ENCODE measurements at places on chromosomes 6 and 20.

DNA sequence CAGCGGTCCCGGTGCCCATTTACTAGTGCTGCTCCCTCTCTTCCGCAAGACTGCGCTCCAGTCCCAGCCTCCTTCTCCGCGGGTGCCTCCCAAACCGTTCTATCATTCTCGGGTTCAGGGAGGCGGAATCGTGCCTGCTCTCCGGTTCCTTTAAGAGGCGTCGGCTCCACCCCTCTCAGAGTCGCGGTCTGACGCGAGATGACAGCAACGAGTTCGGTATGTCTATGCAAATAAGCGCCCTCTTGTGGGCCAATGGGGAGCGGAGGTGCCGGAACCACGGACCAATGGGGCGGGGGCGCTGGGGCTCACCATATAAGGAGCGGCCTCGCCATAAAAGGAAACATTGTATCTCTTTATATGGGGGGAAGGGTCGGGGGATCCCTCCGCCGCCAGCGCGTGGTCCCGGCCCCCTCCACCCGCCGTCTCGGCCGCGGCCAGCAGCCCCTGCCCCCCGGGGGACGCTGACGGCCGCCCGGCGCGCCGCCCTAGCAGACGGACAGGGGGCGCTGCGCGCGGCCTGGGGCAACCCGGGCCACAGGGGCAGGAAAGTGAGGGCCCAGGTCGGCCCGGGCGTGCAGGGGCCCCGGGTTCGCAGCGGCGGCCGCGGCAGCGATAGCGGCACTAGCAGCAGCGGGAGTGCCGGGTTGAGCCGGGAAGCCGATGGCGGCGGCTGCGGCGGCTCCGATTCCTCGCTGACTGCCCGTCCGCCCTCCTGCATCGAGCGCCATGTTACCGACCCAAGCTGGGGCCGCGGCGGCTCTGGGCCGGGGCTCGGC is at the start of gene SRF:
Gene SRF (plus strand): TSS at position 339 of the 776 bp plus-strand sequence. CDS start 388 bp downstream, at position 727.
- peak; percentile 84 for DNase-seq

- DNase-seq = peak; percentile 48
These were observed 11.2 kb downstream of the SPDEF start for GRCh38 chr6:34544776-34545471.

DNA sequence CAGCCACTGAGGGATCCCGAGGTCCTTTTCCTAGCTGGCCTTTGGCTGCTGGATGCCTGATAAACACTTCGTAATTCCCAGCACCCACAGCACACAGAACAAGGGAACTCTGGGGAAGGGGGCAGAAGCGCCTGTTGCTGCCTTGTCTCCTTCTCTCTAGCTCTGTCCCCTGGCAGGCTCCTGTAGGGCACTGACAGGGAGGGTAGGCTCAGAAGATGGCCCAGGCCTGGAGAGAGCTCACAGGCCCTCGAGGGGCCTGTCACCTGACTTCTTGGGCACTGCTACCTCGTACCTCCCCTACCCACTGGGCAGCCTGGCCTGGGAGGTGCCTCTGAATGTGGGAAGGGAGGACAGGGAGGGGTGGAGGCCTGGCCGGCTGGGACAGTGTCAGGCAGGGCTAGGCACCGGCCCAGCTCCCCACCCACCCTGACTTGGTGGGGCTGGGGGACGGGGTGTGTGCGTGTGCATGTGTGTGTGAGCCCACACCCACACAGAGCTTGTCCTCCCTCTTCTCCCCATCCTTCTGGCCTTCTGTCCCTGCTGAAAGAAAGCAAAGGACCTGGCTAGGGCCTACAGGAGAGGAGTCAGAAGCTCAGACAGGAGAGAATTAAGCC is 18.1 kb downstream of the C6orf132 start:
- DNase-seq = no peak

DNA sequence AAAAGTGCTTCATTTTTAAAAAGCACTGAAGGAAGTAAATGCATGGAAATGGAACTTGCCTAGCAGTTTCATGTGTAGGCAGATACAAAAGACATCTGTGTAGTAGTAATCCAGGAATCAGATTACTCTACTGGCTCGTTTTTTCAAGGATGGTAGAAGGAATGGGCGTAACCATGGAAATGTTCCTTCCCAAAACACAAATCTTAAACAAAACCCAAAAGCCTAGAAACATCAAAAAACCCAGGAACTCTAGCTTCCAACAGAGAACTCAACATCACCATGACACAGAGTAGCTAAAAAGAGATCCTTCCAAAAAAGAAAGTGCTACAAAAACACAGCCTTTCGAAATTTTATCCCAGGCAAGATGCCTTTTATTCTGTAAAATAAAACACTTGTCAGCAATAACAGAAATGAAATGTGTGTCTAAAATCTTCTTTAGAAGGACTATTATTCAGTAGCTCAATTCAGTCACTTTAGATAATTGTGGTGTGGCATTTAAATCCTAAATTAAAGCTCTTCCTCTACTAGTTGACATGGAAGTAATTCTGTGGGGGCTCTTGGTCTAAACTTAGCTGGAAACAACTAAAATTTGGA is 81.7 kb downstream of the FAM217A start:
- no peak for DNase-seq

DNA sequence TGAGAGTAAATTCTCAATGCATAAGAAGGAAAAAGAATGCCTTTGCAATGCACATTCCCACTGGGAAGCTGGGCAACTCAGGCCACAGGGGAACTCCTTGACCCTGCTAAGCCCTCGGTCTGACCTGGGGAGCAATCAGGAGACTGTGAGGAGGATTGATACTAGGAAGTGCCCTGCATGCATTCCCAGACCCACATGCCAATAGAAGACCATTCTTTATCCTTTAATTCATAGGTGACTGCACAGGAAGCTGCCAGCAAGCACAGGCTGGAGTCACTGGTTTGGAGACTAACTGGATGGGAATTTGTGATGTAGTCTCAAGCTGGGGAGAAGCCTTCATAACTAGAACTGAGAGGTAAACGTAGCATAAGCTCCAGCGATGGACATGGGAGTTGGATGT is 1012.7 kb downstream of the EYS start:
- DNase-seq = no peak

Data from right kidney (tissue), 9 donors.